ENCODE measurements at places on chromosomes 3 and 15. TPM values are rescaled to one million over a fixed set of nuclear protein-coding genes. Genes with fewer than 3 reads are reported as not detected.
A peak's percentile ranks its signal among the peaks of the same experiment; 100 is the strongest.

GRCh38 chr3:13233487-13234485, 160.6 kb upstream of the IQSEC1 start:
- H3K27me3 ChIP-seq, result no peaks in the 10 kb centered on the region
- no peaks in the 10 kb centered on the region for H3K4me1 ChIP-seq
- no peak overlapping the region for H3K4me3 ChIP-seq
- no peak for DNase-seq

GRCh38 chr15:75677465-75678323, 30.0 kb downstream of the SNX33 start:
- no peak overlapping the region for H3K4me3 ChIP-seq
- no peak overlapping the region for H3K27ac ChIP-seq
- no peaks in the 10 kb centered on the region for H3K36me3 ChIP-seq

DNA sequence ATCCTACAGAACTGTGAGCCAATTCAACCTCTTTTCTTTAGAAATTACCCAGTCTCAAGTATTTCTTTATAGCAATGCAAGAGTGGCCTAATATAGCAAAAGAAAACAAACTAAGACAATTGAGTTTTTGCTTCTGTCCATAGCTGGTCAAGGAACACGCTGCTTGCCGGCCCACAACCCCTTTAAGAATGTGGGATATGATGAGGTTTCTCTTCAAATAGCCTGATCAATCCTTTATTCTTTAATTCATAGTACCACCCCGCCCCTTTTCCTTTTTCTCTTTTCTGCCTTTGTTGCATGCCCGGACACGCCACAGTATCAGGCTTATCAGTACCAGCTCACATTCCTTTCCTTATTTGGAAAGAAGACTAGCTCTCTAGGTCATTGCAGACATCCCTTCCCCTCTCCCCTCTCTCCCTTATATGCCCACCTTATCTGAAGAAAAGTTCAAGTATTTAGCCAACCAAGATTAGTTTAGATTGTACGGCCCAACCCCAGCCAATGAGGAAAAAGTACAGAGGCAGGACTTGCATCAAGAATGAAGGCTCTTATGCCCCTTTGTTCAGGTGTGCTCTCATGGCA, 404.5 kb downstream of the OCA2 start:
- H3K36me3 ChIP-seq, result no peaks in the 10 kb centered on the region
- H3K4me3 ChIP-seq, result no peak overlapping the region
- DNase-seq, result no peak
- no peaks in the 10 kb centered on the region for H3K27me3 ChIP-seq

GRCh38 chr3:53104762-53105161, 25.5 kb downstream of the RFT1 start:
- no peaks in the 10 kb centered on the region for H3K27me3 ChIP-seq
- H3K4me1 ChIP-seq, result peaks cover 3% of the 10 kb centered on the region
- H3K27ac ChIP-seq, result no peak overlapping the region
- no peak overlapping the region for H3K4me3 ChIP-seq
- H3K36me3 ChIP-seq, result no peaks in the 10 kb centered on the region

GRCh38 chr15:71201477-71201876, 86.2 kb downstream of the THSD4 start:
- no peaks in the 10 kb centered on the region for H3K36me3 ChIP-seq
- DNase-seq, result no peak
- H3K4me3 ChIP-seq, result no peak overlapping the region

Gene SEMA5B
- total RNA-seq, result 1.2 TPM

DNA sequence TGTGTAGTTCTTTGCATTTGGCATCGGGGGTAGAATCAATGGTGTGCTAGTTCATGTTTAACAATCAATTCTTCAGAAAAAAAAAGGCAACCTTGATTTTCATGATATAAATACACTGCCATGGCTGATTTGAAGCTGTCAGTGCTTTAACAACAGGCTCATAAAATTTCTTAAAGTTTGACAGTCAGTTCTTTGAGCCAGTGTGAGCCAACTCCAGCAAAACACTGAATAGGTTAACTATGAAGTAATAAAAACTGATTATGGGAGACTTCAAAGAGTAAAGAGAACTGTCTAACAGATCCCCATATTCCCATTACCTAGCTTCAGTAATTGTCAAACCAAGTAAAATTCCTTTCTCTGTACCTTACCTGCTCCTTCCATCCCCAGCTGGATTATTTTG, 241.7 kb upstream of the SUCLG2 start:
- H3K36me3 ChIP-seq, result no peaks in the 10 kb centered on the region
- no peak overlapping the region for H3K4me3 ChIP-seq
- no peaks in the 10 kb centered on the region for H3K27me3 ChIP-seq
- no peak for DNase-seq

GRCh38 chr3:74535281-74535680, 79.2 kb downstream of the CNTN3 start:
- DNase-seq, result no peak
- no peaks in the 10 kb centered on the region for H3K27me3 ChIP-seq
- H3K4me3 ChIP-seq, result no peak overlapping the region

GRCh38 chr3:107850681-107851080, 240.2 kb downstream of the CD47 start:
- no peak overlapping the region for H3K27ac ChIP-seq
- H3K4me3 ChIP-seq, result no peak overlapping the region

DNA sequence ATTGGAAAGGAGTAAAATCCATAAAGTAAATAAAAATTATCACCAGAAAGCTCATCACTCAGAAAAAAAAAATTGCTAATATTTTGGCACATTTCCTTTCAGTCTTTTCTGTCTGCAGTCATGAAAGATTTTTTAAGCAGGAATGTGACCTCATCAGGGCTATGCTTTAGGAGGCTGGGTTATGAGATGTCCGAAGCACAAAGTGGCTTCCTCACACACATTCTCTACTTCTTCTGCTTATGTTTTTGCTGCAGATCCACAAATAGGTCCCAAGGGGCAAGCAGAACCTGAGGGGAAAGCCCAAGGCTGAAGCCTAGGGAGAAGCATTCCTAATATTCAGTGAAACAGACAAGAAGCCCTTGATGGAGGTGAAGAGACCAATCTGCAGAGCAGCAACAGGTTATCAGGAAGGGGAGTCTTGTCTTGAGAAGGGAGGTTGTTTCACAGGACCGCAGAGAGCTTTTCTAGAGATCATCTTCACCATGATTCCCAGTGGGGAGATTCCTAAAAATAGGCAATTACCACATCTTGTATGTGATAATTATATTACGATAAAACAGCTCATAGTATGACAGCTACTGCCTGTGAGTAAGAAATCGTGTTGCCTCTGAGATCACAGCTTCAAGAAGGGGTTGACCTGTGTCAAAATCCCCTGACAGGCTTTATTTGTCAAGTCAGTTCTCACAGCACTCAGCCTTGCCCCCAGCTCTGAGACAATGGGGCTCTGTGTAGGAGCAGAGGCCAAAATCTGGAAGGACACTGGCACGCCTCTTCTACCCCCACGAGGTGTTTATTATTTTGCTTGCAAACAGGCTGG, 60.5 kb downstream of the IGF2BP2 start:
- H3K4me3 ChIP-seq, result no peak overlapping the region
- peak overlapping the region; percentile 20 for H3K27ac ChIP-seq
- no peak for DNase-seq
- peaks cover 50% of the 10 kb centered on the region for H3K4me1 ChIP-seq
- no peaks in the 10 kb centered on the region for H3K36me3 ChIP-seq
- H3K27me3 ChIP-seq, result no peaks in the 10 kb centered on the region

Gene CADPS
- not detected for total RNA-seq

DNA sequence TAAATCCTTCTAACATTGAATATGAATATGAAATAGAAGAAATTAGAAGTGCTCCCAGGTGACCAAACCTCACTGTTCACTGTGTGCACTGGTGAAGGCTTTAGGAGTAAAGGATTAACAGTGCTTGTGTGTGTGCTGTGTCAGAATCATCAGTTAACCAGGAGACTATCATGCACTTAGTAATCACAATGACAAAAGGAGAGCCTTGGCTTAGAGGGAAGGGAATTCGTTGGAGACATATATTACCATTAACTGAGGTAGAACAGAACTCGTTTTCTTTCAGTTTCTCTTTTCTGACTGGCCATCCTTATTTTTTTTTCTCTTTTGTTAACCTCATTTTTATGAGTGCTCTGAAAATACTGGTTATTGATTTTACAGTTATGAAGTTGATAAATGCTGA, 213.3 kb upstream of the GBE1 start:
- no peak for DNase-seq
- no peaks in the 10 kb centered on the region for H3K27me3 ChIP-seq
- H3K27ac ChIP-seq, result no peak overlapping the region
- no peaks in the 10 kb centered on the region for H3K4me1 ChIP-seq
- no peak overlapping the region for H3K4me3 ChIP-seq
- H3K36me3 ChIP-seq, result no peaks in the 10 kb centered on the region

DNA sequence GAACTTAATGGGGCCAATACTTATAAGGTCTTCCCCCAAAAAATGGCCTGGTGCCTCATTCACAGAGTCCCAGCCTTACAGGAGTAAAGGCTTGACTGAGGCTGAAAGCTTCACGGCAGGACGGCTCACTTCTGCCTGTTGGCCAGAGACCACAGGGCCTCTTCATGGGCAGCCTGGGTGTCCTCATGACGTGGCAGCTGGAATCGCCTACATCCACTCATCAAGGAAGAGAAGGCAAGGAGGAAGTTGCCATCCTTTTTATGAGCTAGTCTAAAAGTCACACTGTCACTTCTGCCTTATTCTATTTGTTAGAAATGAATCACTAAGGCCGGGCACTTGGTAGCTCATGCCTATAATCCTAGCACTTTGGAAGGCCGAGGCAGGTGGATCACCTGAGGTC, 89.3 kb upstream of the DGKG start:
- peaks cover 37% of the 10 kb centered on the region for H3K27me3 ChIP-seq
- no peaks in the 10 kb centered on the region for H3K36me3 ChIP-seq
- no peak overlapping the region for H3K27ac ChIP-seq
- peaks cover 7% of the 10 kb centered on the region for H3K4me1 ChIP-seq
- H3K4me3 ChIP-seq, result no peak overlapping the region

- H3K27me3 ChIP-seq, result no peaks in the 10 kb centered on the region
- no peak overlapping the region for H3K27ac ChIP-seq
- no peaks in the 10 kb centered on the region for H3K4me1 ChIP-seq
- no peak overlapping the region for H3K4me3 ChIP-seq
- H3K36me3 ChIP-seq, result no peaks in the 10 kb centered on the region
Measured at GRCh38 chr3:26683902-26684301, 61.3 kb downstream of the LRRC3B start.

- no peaks in the 10 kb centered on the region for H3K36me3 ChIP-seq
- H3K27me3 ChIP-seq, result no peaks in the 10 kb centered on the region
- DNase-seq, result no peak
- H3K27ac ChIP-seq, result no peak overlapping the region
- no peak overlapping the region for H3K4me3 ChIP-seq
Measured at GRCh38 chr3:191269289-191270085, 59.7 kb upstream of the CCDC50 start.

GRCh38 chr3:188455748-188456147, 301.8 kb downstream of the LPP start:
- no peak overlapping the region for H3K4me3 ChIP-seq
- no peak overlapping the region for H3K27ac ChIP-seq
- no peaks in the 10 kb centered on the region for H3K27me3 ChIP-seq
- DNase-seq, result no peak

DNA sequence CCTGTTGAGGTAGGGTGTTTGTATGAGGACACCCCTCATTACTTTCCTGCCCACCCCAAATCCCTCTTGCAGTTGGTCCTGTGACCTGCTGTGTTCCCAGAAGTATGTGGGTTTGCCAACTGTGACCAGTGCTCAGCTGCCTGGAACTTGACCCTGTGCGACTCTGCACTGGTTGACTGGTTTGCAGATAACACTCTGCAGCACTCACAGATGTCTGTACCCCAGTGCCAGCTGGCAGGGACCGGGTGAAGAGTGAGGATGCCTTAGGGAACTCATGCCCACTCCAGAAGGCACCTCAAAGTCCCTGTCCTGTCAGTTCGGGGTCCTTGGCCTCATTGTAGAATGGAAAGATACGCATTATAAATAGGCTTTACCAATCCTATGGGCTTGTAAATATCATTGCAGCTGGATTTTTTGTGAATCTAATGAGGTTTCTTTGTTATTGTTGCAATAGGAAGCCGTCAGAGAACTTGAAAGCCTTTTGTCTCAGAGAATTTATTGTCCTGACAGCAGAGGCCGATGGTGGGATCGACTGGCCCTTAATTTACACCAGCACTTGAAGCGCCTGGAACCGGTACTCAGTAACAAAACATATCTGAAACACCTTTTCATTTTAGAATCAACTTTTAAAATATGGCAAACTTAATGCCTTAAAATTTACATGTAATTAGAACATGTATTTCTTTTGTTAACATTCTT, 18.2 kb downstream of the FAN1 start:
- DNase-seq, result no peak
- no peak overlapping the region for H3K27ac ChIP-seq
- H3K36me3 ChIP-seq, result no peaks in the 10 kb centered on the region
- no peaks in the 10 kb centered on the region for H3K4me1 ChIP-seq

DNA sequence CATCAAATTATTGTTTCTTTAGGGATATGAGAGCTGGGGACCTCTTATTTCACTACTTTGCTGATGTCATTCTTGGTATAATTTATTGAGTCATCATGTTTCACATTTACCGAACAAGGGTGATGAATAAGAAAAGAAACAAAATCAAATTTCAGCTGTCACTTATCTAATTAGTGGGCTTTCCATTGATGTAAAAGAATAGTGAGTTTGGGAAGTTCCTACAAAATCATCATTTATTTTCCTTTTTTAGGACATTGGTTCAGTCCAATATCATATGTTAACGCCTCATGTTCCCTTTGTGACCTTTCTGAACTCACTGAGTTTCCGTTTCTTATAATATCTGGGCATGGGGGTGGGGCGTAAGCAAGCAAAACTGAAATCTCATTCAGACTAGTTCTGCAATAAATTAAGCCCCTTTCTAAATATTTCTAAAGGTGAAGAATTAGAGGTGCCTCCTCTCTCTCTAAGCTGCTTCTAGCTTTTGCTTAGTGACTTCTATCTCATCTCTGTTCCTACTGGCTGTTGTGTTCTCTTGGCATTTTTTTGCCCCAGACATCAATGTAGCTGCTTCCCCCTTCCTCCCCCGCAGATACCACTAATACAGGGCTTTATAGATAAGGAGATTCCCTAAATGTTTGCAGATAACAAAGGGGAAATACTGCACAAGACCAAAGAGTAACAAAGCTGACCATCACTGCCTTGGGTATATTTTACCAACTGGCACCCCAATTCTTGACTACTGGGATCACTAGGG, 238.0 kb upstream of the CTNNB1 start:
- no peak overlapping the region for H3K27ac ChIP-seq
- no peaks in the 10 kb centered on the region for H3K27me3 ChIP-seq
- H3K36me3 ChIP-seq, result no peaks in the 10 kb centered on the region
- no peak for DNase-seq

GRCh38 chr3:101095693-101096430, 102.6 kb upstream of the ABI3BP start:
- DNase-seq, result no peak
- H3K36me3 ChIP-seq, result no peaks in the 10 kb centered on the region
- H3K27ac ChIP-seq, result no peak overlapping the region

Gene IMPG2
- total RNA-seq, result 0.10 TPM
